ENCODE measurements at places on chromosomes 6 and 20.

DNA sequence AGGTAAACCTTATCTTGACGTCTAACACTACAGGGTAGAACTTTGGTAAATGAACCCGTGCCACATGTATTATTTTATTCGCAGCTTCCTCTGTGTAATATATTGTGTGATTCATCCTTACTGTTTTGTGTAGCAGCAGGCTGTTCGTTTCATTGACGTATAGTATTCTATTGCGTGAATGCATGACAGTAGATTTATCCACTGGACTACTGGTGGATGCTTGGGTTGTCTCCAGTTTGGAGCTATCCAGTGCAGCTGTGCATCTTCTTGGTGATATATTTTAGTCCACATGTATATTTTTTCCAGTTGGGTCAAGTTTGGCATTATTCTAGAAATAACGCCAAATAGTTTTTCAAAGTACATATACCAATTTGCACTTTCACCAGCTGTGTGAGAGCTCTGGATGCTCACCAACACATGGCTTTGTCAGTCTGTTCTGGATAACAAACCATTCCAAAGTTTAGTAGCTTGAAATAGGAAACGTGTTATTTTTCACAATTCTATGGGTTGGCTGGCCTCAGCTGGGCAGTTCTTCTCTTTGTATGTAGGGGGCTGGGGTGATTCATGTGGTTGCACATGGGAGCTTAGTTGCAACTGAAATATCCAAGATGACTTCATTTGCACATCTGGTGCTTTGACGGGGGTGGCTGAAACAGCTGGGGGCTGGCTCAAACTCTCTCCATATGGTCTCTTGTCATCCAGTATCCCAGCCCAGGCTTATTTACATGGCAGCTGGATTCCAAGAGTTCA, 9.3 kb downstream of the ECT2L start:
- no peak for DNase-seq

GRCh38 chr6:27668442-27669294, 195.8 kb upstream of the ZNF184 start:
- peak; percentile 53 for DNase-seq

GRCh38 chr20:61556111-61556510, 304.1 kb downstream of the CDH4 start:
- no peak for DNase-seq

DNA sequence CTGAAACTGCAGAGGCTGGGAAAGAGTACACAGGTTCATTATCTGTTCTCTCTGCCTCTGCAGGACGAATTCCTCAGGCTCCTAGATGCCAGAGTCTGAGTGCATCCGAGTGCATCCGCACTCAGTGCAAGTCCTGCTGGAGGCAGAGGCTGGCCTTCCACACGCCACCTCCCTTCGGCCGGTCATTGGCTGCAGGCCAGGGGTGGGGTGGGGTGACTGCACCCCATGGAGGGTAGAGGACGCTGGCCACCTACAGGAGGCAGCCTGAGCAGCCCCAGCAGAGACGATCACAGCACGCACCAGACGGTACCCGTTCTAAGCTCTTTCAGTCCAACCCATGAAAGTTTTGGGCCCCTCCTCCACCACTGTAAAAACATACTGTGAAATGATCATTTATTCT, 11.7 kb downstream of the SFT2D1 start:
- DNase-seq: no peak

DNA sequence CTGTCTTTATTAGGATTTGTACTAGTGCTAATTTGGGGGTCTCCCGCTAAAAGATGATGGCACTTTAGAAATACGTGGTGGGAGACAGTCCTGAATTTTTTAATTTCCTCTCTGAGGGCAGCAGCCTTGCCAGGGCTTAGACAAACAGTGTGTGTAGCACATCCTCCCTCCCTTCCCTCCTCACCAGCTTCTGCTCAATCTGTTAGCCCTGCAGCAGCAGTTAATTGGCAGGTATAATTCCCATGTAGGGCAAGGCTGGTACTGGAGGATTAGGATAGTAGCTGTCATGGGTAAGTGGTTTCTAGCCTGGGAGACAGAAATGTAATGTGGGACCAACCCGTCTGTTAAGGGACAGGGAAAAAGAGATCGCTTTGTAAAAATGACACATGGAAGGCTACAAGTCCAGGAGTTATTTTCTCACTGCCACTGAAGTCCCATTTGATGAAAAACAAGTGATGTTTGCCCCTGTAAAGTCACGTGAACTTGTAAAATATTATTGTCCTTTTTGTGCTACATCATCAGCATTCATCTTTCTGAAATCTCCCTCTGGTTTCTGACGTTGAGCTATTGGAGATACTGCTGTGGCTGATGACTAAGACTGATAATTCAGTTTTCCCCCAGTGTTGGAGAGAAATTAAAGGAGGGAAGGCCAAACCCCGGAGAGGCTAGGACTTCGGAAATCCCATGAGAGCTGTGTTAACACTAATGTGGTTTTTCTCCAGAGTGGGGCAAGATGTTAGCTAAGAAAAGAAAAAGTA, 40.6 kb downstream of the CTNNBL1 start:
- DNase-seq: no peak

GRCh38 chr6:47187893-47188587, 121.7 kb downstream of the TNFRSF21 start:
- DNase-seq: no peak

- DNase-seq: no peak
Observed at GRCh38 chr20:49891476-49892110, 23.7 kb downstream of the SPATA2 start.

- no peak for DNase-seq
Observed at GRCh38 chr6:28948782-28949486, 25.1 kb upstream of the TRIM27 start.

DNA sequence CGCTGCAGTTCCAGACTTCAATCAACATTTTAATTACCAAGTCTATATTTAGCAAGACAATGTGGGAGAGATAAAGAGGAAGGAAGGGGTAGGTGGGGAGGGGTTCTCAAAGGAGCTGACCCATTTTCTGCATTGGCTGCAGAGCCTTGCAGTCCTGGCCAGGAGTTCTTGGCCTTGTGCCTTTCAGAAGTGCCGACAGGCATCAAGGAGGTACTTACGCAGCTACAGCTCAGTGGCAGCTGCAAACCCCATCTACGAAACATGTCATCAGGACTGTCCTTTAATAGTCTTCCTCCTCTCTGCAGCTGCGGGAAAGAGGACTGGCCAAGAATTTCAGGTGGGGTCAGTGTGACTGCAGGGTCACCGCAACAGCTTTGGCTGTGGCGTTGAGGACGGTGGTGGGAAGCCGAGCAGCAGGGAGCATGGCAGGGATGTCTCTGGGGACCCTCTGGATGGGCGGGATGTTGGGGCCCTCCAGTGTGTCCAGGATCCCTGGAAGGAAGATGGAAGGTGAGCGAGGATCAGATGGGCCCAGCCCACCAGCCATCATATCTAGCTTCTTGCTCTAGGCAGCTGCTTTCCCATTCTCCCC, 1.8 kb upstream of the LRRC73 start:
- DNase-seq: no peak

DNA sequence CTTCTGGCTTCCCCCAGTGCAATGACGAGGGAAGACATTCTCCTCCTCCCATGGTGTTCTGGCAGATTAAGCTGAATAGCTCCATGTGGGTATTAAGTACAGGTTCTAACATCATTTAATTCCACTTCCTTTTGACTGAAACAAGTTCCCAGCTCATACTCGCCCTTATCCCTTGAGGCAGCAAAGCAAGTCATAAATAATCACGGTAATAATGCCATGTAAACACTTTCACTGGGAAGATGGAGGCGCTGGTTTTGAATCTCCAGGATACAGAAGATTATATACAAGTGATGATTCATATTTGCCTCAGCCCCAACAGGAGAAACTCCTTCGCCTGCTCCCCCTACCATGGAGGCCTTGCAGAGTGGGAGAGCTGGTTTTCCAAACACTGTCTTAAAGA, 141.3 kb downstream of the PXDC1 start:
- no peak for DNase-seq

DNA sequence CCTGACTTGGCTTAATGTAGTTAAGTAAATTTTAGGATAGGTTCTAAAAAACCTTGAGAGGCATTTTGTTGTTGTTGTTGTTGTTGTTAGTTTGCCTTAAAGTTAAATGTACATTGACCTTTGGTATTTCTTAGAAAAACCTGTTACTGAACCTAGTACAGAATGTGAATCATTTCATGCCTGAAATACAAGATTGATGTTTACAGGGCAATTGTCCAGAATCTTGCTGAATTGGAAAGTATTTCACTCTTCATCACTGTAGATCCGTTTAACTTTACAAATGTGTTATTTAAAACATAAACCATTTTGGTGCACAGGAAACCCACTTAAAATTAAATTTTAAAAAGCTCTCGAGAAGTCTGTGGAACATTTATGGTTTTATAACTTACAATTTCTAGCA, 75.0 kb downstream of the CEP57L1 start:
- no peak for DNase-seq

DNA sequence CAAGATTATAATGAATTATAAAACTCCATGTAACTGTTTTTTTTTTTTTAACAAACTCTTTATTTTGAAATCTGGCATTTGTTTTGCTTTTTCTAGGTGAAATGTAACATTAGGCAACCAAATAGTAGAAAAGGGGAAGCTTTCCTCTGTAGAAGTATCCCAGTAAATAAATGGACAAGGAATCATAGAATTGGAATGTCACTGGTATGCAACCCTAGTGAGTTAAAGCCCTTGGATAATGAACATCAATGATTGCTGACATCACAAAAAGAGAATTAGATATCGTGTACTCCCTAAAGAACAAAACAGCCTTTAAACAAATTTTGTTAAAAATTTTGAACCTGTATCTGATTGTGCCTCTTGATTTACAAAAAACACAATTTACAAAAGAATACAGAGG, 93.9 kb upstream of the OGFRL1 start:
- no peak for DNase-seq

DNA sequence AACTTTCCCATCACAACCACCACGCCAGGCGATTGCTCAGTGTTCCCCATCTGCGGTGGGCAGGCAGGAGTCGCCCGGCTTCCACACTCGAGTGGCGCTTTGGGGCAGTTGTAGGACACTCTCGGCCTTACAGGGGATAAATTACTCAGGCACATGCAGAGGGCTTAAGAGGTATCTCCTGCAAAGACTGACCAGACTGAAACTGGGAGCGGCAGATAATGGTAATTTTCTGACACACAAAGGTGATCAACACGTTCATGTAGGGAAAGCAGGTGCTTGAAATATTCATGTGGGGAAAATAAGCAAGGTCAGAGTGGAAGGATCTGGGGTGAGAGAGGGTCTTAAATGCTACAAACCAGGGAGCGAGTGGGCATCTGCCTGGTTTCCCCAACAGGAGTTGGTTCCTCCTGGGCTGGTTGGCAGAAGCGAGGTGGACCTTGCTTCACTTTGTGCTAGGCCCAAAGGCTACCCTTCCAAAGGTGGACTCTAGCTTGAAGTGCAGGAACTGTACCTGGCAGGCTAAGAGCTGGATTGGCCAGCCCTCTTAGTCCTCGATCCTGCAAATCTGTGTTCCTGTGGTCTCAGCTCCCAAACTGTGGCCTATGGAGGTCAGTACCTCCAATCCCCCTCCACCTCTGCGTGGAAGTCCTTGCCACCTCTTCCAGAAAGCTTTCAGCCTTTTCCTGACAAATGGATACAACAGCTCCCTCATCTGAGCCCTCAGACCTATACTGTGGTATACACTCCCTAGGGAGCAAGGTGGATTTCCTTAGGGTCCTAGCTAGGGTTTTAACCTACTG, 16.7 kb downstream of the PLAGL2 start:
- no peak for DNase-seq

DNA sequence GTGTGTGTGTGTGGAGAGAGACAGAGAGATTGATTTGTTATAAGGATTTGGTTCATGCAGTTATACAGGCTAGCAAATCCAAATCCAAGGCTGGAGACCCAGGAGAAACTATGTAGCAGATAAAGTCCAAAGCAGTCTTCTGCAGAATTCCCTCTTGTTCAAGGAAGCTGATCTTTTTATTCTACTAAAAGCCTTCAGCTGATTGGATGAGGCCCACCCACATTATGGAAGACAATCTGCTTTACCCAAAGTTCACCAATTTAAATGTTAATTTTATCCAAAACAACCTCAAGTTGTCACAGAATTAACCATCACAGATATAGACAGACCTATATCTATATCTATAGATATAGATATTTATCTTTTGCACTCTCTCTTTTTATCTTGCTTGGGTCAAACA, 67.0 kb downstream of the TPBG start:
- DNase-seq: no peak

- no peak for DNase-seq
Observed at GRCh38 chr6:135831016-135831415, 20.5 kb upstream of the PDE7B start.

- no peak for DNase-seq
Observed at GRCh38 chr6:3471286-3471685, 14.4 kb upstream of the SLC22A23 start.

- DNase-seq: no peak
Observed at GRCh38 chr20:6993511-6993910, 226.0 kb downstream of the BMP2 start.

DNA sequence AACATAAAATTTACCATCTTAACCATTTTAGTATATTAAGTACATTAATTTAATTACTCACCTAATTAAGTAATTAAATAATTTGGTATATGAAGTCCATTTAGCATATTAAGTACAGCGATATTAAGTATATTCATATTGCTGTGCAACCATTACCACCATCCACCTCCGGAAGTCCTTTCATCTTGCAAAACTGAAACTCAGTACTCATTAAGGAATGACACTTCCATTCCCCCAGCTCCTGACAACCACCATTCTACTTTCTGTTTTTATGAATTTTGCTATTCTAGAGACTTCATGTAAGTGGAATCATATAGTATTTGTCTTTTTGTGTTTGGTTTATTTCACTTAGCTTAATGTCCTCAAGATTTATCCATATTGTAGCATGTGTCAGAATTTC, 61.1 kb upstream of the GTSF1L start:
- DNase-seq: no peak

DNA sequence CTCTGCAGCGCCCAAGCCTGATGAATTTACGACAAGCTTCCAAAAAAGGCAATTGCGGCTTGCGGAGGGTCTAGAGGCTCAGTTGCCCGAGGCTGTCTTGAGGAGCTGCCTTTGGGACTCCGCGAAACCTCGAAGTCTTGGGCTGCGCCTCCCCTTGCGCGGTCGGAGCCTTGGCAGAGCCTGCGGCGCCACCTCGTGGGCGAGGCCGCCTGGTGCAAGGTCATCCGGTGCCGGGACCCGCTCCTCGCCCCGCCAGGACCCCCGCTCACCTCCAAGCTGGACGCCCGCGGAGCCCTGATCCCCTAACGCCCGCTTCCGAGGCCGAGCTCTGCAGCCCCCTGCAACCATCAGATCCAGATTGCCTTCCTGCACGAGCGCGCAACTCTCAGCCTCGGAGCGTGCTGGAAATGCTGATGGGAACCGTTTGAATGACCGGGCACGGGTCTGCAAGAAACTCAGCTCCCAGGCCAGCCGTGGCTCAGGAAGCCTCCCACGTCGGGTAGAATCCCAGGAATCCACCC, 14.9 kb upstream of the FAM210B start:
- no peak for DNase-seq

DNA sequence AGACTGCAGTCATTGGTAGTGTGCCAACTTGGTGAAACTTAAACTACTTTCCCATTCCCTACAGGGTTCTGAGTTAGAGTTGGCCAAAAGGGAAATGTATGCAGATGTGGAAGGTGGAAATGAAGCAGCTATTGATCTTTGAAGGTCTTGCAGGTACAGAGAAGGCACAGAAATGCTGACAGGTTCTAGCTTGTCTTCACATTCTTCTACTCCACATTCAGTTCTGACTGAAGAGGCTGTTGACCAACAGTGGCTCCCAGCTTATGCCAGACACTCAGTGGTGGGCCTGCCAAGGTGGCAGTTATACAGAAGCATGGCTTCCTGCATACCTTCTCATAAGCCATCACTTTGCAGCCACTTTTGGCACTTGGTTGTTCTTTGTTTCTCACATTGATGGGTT, 423.9 kb downstream of the CDC5L start:
- DNase-seq: no peak
